Vagina (tissue), 2 donors: ENCODE measurements at places on chromosomes 4 and X. TPM values are rescaled to one million over a fixed set of nuclear protein-coding genes. Genes with fewer than 3 reads are reported as not detected.

Gene GYG2
- 15.7 TPM for total RNA-seq

DNA sequence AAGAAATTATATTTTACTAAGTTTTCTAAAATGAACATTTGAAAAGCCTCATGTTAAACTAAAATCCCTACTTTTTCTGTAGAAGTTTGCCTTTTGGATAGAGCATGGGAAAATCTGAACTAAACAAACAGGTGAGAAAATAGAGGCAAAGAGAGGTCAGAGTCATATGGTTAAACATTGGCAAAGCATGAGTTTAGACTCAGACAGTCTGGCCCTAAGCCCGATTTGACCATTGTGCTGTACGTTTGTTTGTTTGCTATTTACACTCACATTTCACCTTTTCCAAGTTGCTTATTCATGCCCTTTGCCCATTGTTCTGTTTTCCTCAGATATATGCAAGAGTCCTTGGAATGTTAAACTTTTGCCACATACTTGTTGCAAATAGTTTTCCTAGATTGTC lies 85.4 kb downstream of the TIGD2 start:
- DNase-seq, result no peak

Gene SLC7A11
- total RNA-seq, result 1.5 TPM

GRCh38 chr4:153249199-153250041 lies 45.2 kb downstream of the TRIM2 start:
- DNase-seq, result no peak

DNA sequence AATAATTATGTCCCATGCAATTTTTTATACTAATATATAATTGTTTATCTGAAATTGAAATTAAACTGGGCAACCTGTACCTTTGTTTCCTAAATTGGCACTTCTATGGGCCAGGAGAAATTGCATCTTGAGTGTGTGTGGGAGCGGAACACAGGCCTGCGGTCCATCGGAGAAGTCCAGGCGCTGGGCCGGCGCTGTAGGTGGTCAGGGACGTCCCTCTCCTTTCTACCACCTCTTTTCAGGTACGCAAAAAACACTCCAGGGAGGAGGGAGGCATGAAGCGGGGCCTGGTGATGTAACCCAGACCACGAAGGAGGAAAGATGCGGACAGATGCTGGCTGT lies 717 bp downstream of the MGAT4D start:
- no peak for DNase-seq

DNA sequence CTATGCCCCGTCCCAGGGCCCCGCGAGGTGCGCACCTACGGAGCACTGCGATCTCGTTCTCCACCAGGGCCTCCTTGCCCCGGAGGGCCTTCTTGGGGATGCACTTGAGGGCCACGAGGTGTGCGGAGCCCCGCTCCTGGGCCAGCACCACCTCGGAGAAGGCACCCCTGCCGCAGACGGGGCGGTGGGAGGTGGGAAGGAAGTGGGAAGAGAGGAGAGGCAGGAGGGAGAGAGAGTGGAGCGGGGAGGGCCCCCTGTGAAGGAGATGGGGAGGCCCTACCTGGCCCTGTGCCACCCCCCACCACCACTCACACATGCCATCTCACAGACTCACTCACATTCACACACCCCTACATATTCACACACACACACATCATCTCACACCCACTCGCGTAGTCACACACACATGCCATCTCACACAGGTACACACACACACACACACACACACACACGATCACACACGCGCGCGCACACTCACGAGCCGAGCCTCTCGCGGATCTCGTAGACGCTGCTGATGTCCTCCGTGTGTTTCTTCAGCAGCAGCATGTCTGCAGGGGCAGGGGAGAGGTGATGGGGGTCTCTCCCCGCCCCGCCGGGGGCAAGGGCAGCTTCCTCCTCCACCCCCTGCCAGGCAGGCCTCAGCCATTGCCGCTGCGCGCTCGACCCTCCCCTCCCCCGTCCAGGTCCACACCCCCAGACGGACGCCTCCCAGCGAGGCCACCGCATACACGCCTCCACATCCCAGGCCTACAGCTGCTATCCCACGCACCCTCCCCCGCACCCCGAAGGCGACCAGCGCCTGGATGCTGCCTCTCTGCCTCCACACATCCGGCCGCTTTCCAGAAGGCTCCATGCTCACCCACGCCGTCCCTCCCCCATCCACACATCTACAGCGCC lies 834 bp downstream of the PNCK start:
- DNase-seq, result no peak

- no peak for DNase-seq
Measured at GRCh38 chr4:57158762-57159161, 48.6 kb upstream of the IGFBP7 start.
